ENCODE measurements at places on chromosomes 6 and 20.

GRCh38 chr20:10619427-10619826, 54.4 kb downstream of the JAG1 start:
- DNase-seq, result no peak

DNA sequence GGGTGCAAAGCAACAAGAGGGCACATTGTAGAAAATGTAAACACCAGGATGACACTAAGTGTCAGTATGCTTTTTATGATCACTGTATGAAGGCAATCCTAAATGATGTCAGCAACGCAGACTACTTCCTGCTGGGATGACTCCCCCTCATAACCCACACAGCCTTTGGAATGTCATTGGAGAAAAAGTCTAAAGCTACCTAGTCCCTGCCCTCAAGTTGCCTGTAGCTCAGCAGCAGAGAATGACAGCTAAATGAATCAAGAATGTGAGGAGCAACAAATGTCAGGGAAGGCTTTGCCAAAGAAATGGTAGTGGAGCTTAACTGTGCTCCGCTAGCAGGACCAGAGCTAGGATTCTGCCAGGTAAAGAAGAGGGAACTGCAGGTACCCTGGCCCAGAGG, 555.6 kb downstream of the CD83 start:
- DNase-seq, result no peak

DNA sequence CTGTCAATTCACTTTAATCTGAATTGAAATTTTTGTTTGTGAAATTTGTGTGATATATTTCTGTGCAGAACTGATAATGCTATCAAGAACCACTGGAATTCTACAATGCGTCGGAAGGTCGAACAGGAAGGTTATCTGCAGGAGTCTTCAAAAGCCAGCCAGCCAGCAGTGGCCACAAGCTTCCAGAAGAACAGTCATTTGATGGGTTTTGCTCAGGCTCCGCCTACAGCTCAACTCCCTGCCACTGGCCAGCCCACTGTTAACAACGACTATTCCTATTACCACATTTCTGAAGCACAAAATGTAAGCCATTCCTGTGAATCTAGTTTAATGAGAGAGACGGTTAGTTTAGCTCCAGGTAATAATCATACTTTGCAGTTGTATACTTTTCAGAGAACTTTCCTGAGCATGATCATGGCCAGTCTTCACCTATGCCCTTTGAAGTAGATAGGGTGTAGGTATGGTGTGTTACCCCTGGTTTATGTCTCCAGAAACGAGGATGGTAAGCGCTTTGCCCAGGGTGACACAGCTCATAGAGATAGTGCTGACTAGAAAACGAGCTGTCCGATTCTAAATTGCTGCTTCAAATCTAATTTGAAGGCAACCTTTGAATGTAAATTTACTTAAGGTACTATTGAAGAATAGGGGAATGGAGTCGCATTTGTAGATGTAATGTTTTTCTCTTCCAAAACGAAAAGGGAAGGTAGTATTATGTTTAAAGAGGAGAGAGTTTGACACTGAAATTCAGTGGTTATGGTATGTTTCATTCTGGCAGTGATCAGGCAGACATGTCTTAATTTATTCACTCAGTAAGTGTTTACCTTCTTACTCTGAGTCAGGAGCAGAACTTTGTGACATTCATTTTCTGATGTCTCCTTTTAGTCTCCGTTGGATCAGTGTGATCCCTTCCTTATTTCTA, 11.4 kb downstream of the MYB start:
- no peak for DNase-seq

DNA sequence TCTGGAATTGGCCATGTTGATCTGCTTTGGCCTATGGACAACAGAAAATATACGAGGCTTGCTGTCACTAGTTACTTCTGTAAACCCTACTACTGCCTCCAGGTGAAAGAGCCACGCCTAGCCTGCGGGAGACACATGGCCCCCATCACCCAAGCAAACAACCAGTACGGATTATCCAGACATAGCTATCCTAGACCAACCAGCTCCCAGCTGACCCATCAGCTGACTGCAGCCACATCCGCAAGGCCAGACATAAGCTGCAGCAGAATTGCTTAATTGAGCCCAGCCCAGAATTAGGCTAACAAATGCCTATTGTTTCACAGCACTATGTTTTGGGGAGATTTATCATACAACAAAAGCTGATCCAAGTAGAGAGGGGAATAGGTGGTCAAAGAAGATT, 13.5 kb downstream of the REV3L start:
- DNase-seq, result no peak

DNA sequence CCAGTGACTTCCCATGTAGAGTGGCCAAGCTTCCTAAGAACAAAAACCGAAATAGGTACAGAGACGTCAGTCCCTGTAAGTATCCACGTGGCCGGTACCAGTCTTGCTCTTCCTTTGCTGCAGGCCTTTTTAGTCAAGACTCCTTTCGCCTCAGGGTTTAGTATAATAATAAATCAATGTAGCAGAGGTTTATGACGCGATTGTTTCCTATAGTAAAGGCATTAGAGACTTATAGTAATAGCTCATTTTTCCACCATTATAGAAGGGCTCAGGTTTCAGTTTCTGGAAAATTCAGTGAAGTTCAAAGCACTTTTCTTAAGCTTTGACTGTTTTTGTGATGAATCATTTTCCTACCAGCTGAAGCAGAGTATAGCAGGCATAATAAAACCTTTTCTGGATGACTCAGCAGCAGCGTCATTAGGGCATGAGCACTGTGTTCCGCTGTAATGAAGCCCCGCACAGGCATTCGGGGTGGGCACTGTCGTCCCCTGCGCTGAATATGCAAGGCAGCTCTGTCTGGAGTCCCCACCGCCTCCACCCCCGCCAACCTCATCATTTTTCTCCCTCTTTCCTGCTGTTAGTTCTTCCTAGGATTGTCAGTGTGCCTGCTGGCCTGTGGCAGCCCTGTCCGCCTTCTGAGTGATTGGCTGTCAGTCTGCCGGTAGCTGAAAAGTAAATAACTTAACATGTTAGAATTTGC, 51.3 kb downstream of the PTPN1 start:
- no peak for DNase-seq

DNA sequence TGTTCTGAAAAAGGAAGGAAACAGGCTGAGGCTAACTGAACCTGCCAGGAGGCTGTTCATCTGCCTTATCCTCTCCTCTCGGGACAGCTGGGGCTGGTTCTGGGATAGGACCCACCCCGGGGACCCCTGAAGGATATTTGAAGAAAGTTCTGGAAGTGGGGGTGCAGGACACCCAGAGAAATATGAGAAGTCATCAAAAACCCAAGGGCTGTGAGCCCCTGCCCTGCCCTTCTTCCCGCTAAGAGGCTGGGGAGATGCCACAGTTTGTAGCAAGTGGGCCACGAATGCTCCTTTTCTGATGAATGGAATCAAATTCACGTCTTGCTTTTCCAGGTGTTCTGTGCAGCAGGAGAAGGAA, 37.9 kb downstream of the TMEM242 start:
- no peak for DNase-seq

- DNase-seq, result no peak
Measured at GRCh38 chr6:107819217-107819616, 4.9 kb downstream of the SCML4 start.

DNA sequence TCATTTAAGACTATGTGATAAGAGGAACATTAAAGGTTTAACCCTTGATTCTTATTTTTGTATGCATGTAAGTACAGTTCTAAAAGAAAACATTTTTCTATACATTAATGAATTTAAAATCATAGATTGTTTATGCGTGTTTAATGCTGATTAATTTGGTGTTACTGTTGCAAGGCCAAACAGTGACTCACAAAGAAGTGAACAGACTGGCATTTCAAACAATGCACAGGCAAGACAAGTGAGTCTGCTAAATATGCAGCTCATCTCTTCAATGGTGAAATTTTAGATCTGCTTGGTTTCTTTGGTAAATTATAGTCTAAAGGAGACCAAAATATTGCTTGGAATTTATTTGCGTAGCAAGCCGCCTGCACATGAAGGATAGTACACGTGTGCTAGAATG, 417.4 kb upstream of the SOX4 start:
- no peak for DNase-seq

- DNase-seq, result peak; percentile 69
Measured at GRCh38 chr6:328136-328670, 35.9 kb downstream of the DUSP22 start.

GRCh38 chr20:53902968-53903651, 167.3 kb downstream of the BCAS1 start:
- DNase-seq, result no peak

- no peak for DNase-seq
Measured at GRCh38 chr6:130367767-130368166, 1.9 kb downstream of the TMEM200A start.

- no peak for DNase-seq
Measured at GRCh38 chr6:52849137-52849536, 8.5 kb upstream of the GSTA5 start.

- DNase-seq, result no peak
Measured at GRCh38 chr6:108365478-108365877, 70.6 kb downstream of the AFG1L start.

- no peak for DNase-seq
Measured at GRCh38 chr6:27517238-27517637, 44.3 kb upstream of the ZNF184 start.

DNA sequence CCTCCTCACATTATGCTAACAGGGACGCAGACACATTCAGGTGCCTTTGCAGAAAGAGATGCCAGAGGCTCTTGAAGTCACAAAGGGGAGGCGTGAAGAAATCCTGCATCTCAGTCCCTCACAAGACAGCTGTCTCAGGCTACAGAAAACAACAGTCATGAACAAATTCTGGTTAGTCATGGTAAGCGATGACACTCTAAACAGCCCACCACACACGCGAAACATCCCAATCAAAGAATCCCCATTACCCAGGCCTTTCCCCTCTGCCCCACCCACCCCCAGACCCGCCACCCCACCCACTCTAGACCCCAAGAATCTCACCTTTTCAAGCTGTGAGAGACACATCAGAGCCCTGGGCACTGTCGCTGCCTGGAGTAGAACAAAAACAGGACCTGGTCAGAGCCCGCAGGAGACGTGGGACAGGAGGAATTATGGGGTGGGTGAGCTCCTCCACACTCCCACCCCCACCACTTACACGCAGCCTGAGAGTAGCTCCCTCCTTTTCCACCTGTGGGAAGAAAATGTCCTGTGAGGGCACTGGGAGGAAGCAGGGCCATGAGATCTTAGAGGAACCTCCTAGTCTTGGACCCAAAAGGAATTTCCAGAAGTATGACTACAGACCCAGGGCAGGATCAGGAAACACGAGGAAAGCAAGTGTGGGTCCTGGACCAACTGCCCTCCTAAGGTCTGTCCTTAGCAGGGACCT, 2.7 kb downstream of the HLA-B start:
- no peak for DNase-seq

GRCh38 chr6:1679031-1679687, 69.4 kb downstream of the FOXC1 start:
- DNase-seq, result no peak

GRCh38 chr6:146965110-146965689, 239.0 kb upstream of the STXBP5 start:
- DNase-seq, result no peak

DNA sequence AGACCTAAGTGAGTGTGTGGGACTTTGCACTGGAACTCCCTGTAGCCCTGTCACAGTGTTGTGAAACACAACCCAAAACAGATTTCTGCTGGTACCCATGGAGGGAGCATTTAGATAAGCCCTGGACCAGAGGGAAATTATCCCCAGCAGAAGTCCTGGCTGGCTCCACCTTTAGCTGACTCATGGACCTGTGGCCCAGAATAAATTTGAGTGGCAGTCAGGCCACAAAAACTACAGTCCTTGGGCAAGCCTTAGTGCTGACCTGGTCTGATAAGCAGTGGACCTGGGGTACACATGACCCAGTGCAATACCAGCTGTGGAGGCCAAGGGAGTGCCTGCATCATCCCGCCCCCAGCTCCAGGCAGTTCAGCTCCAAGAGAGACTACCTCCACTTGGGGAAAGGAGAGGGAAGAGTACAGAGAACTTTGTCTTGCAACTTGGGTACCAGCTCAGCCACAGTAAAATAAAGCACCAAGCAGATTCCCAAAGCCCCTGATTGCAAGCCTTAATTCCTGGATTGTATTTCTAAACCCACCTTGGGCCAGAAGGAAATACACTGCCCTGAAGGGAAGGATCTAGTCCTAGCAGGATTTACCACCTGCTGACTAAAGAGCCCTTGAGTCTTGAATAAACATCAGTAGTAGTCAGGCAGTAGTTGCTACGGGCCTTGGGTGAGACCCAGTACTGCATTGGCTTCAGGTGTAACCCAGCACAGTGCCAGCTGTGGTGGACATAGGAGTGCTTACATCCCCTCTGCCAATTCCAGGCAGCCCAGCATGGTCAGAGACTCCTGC, 140.4 kb upstream of the COL21A1 start:
- no peak for DNase-seq

- DNase-seq, result no peak
Measured at GRCh38 chr6:167892835-167893815, 66.4 kb downstream of the AFDN start.

DNA sequence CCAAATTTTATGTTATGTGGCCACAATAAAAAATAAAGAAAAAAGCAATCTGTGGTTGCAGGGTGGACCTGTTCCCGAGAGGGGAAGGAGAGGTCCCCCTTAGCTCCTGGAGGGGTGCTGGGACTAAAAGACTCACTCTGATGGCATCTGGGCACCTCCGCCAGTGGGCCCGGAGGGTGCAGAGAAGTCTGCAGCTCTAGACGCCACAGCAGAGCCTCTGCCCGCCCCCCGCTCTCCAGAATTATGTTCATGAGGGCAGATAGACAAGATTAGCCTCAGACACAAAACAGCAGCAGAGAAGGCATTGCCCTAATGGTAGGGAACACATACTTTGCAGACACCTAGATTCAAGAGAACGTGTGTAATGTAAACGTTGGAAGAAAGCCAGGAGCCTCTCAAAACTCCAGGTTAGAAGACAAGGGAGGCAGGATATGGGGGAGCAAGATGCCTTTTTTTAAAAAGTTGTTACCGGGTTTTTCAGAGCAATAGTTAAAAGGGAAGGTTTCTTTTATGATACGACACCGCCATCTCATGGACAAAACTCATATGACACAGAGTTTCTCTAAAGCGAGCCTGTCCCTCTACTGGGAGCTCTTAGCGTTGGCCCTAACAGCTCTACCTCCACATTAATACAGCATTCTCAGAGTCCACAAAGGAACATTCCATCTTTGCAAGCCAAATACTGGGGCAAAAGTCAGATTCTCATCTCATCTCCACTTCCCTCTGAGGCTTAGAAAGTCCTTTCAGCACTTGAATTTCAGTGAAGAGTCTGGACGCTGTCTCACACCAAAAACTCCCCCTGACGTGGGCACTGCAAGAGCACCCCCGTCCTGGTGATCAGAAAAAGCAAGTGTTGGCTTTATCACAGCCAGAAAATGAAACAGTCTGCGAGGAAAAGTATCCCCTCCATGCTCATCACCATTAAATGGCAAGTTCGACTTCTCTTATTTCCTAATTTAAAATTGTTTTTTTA, 47.2 kb downstream of the FOXF2 start:
- peak; percentile 48 for DNase-seq

- DNase-seq, result no peak
Measured at GRCh38 chr6:33375143-33375671, 16.4 kb upstream of the KIFC1 start.

GRCh38 chr6:42292004-42292740, 74.5 kb upstream of the MRPS10 start:
- no peak for DNase-seq

GRCh38 chr20:6888736-6889395, 121.4 kb downstream of the BMP2 start:
- DNase-seq, result no peak

Measured in GM12892 (cell line).